Smooth muscle cell of the umbilical artery (primary cell): ENCODE measurements at places on chromosomes 1 and 21. TPM values are rescaled to one million over a fixed set of nuclear protein-coding genes. Genes with fewer than 3 reads are reported as not detected.

S100A7A gene
- not detected in 2 replicates for total RNA-seq

CYP2J2 gene
- under 0.01 and 0.32 TPM in 2 replicates for total RNA-seq

RBM11 gene
- 0.23 TPM in 1 of 2 replicates, not detected in the other for total RNA-seq

PRKCZ gene
- total RNA-seq = 0.55 and 2.7 TPM in 2 replicates

CDKN2C gene
- 3.1 and 3.9 TPM in 2 replicates for total RNA-seq

DIO1 gene
- total RNA-seq = not detected in 2 replicates

RGS8 gene
- total RNA-seq = not detected in 2 replicates

KIRREL1 gene
- total RNA-seq = 200 and 213 TPM in 2 replicates

PM20D1 gene
- under 0.01 TPM in 1 of 2 replicates, not detected in the other for total RNA-seq

FCRL4 gene
- total RNA-seq = not detected in 2 replicates

OSCP1 gene
- 5.4 and 10.4 TPM in 2 replicates for total RNA-seq

COL24A1 gene
- 0.92 and 1.8 TPM in 2 replicates for total RNA-seq

OVAAL gene
- total RNA-seq = not detected in 2 replicates

FAM229A gene
- 0.83 and 1.2 TPM in 2 replicates for total RNA-seq

TSACC gene
- total RNA-seq = not detected in 2 replicates

NR5A2 gene
- under 0.01 TPM in 1 of 2 replicates, not detected in the other for total RNA-seq
